ENCODE measurements at places on chromosomes 7 and 10. TPM values are rescaled to one million over a fixed set of nuclear protein-coding genes. Genes with fewer than 3 reads are reported as not detected.

GRCh38 chr10:63355682-63356081 lies 110.1 kb downstream of the JMJD1C start:
- no peak for DNase-seq

GRCh38 chr7:128458956-128459355 lies 3.3 kb downstream of the HILPDA start:
- DNase-seq = no peak

GRCh38 chr10:14374745-14375445 lies 44.2 kb upstream of the FRMD4A start:
- DNase-seq = no peak

LAMB4 gene
- total RNA-seq = not detected

SLC13A1 gene
- not detected for total RNA-seq
